GM04503 (cell line): ENCODE measurements at places on chromosomes 16 and 17.

- no peak for DNase-seq
These were observed 8.7 kb downstream of the ADAM11 start for GRCh38 chr17:44767493-44767892.

GRCh38 chr17:81390029-81390872 is 5.0 kb upstream of the BAHCC1 start:
- DNase-seq: no peak

- DNase-seq: no peak
These were observed 2.7 kb upstream of the AP1G1 start for GRCh38 chr16:71811261-71811803.

DNA sequence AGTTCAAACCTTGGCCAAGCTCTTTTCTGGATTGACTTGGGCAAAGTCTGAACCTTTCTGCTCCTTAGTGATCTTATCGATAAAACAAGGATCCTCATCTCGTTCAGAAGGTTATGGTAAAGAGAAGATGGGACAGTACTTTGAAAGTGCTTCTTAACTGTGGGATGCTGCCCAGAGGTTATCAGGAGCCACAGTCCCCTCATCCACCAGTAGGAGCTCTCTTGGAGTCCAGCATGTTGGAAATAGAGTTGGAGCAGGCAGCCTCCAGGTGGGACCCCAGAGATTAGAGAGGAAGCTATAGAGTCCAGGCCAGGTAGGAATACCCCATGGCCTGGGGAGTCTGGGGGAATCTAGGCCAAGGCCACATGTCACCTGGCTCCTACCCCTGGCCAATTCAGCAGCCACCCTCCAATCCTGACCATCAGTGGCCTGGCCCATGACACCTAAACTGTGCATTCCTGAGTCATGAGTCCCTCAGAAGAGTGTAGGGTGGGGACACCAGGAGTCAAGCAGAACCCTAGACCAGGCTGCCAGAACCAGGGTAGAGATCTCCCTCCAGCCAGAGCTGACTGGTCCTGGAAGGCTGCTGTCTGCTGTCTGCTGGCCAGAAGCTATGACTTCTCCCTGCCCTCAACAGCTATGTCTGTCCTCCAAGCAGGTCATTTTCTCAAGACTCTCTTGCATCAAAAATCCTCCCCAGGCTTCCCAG is 144.3 kb downstream of the AIPL1 start:
- DNase-seq: no peak

DNA sequence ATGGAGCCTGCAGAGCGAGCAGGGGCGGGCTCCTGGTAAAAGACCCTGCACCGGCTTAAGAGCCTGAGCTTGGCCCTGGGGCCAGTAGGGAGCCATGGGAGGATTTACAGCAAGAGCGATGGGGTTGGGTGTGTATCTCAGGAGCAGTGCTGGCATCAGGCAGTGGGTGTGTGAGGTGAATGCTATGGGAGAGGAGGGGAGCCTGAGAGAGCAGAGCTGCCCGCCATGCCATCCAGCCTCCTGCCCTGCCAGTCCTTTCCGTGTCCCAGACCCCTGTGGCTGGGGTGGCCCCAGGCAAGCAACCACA is 23.3 kb downstream of the FAM83G start:
- DNase-seq: no peak

GRCh38 chr17:773467-774312 is 8.4 kb downstream of the GLOD4 start:
- no peak for DNase-seq
